Eye (tissue), 1 donor: ENCODE measurements at places on chromosomes 7 and 10.

DNA sequence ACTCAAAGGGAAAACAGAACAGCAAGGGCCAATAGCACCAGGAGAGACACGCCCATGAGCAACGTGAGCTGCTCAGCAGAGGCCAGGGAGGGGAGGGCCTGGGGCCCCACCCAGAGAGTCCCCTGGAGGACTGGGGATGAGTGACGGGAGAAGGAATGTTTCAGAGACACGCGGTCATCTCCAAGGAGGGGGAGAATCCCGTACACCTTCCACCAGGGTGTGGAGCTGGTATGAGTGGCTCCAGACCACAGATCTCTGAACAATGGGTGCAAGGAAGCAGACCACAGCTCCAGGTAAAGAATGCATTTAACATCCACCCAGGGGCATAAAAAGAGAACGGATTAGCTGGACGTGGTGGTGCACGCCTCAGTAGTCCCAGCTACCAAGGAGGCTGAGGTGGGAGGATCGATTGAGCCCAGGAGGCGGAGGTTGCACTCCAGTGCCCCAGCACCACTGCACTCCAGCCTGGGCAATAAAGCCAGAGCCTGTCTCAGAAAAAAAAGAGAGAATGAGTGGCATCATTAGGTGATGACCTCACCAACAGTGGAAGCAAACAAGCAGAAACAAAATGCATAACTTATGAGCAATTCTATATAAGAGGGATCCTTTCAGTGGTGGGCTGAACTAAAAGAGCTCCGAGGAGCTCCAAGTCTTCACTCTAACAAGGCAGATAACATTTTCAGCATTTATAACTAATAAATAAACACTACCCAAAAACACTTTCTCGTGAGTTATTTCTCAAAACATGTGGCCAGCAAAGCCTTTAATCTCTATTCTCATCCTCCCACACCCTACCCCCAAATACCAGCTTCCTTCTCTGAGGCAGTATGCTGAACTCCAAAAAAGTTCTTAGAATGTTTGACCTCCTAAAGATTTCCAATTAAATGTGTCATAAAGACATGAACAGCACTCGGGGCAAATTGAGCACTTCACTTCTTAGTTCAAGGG lies 12.5 kb downstream of the PSAP start:
- DNase-seq: no peak

DNA sequence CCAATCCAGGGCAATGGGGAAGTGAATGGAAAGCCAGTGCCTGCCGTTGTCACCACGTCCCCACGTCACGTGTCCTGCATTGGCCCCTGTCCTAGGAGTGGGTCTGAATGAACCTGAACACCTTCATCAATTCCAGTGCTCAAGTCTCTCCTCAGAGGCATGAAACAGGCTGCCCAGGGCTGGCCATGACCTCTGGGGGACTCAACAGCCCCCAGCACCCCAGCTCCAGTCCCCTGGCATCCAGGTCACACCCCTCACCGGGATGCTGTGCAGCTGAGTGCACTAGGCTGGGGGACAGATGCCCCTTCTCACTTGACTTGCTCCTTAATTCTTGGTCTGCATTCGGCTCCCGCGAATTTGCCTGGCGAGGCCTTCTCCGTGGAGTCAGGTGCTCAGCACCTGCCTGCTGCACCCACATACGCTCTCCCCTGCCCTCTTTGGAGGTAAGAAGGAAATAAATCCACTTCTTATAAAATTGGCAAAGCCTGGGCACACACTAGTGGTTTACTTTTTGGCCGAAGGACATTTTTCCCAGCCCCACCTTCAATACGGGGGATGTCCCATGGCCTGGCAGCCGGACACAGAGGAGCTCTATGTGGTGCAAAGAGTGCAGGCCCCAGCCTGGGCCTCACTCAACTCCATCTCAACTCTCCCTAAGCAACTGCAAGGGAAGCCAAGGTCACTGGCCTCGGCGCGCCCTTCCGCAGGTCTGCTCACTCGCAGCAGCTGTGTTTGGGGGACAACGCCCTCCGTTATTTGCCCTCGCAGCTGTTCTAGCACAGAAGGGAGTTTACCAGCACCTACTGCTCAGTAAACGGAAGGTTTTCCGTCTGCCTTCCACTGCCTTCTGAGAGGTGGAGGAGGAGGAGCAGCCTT lies 77.6 kb upstream of the SHH start:
- no peak for DNase-seq

GRCh38 chr10:31083765-31084184 lies 52.1 kb upstream of the ZNF438 start:
- DNase-seq: peak; percentile 68

- no peak for DNase-seq
Measured at GRCh38 chr7:77415476-77415822, 700 bp downstream of the GSAP start.

- DNase-seq: no peak
Measured at GRCh38 chr10:1524540-1524939, 212.8 kb downstream of the ADARB2 start.

- no peak for DNase-seq
Measured at GRCh38 chr10:49742683-49743463, 19.2 kb downstream of the OGDHL start.

- DNase-seq: no peak
Measured at GRCh38 chr7:20219062-20219445, 1.9 kb upstream of the MACC1 start.

DNA sequence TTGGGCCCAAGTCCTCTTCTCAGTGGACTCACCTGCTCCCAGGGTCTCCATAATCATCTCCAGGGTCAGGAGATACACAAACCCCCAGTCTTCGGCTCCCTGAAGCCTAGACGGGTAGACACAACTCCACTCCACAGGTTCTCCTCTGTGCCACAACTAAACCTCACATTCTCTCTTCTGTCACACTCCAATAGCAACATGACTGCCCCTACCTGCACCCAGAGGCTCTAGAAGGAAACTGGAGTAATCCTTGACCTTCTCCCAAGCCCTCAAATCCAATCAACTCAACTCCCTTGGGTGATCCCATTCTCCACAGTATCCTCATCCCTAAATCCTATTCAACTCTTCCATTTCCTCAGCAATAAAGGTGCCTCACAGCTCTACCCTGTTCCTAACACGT lies 16.2 kb downstream of the HNRNPF start:
- DNase-seq: no peak

GRCh38 chr10:106540645-106541044 lies 623.9 kb downstream of the SORCS1 start:
- no peak for DNase-seq

DNA sequence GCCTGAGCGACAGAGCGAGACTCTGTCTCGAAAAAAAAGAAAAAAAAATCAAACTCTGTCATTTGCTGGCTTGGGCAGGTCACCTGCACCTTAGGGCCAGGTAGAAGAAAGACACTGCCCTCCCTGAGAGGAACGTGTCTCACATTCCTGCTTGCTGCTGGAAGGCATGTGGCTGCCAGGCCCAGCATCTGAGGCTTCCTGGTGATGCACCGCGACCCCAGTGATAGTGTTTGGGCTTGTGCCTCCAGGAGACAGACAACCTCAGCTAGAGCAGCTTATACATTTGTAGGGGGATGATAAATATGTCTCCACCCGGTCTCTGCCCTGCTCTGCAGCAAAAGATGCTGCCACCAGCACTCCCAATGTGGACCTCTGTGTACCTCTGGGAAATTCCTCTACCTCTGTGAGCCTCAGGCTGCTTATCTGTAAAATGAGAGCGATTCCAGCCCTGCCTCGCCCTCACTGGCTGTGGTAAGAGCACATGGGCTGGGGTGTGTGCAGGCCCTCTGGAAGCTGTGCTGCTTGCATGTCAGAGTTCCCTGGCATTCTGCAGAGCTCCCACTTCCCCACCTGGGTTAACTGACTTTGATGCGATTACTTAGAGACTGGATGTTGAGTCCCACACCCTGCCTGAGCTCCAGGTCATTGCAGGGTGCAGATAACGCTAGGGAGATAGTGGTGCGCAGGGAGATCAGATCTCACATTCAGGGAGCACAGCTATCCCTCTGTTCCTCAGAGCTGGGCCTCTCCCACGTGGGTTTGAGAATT lies 19.9 kb downstream of the SLC29A3 start:
- DNase-seq: no peak

- DNase-seq: no peak
Measured at GRCh38 chr10:103954543-103954942, 12.4 kb upstream of the SLK start.

DNA sequence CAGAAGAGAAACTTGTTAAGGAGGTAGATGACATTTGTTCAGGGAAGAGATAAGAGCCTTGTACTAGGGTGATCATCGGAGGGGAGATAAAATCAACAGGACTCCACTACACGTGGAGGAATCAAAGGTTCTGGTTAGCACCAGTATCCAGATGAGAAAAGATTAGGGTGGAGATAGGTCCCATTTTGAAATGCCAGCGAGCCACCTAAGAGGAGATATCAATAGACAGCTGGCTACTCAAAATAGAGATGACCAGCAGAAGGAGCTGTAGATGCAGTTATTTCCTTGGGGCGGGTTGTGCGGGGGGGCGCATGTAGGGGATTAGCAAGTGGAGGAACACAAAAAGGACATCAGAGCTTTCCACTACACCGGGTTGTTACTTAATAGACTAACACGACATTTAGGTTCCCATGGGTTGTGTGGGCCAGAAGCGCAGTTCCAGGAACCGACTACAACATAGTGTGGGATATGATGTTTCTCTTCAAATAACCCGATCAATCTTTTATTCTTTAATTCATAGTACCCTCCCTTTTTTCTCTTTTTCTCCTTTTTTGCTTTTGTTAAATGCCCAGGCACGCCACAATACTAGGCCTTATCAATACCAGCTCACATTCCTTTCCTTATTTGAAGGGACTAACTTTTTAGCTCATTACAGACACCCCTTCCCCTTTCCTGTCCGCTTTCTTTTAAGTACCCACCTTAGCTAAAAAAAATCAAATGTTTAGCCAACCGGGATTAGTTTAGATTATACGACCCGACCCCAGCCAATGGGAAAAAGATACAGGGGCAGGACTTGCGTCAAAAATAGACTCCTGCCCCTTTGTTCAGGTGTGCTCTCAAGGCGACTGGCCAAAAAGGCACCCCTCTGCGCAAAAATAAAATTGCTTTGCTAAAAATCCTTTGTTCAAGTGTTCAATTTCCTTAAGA lies 2.0 kb upstream of the KIF11 start:
- DNase-seq: peak; percentile 75

- no peak for DNase-seq
Measured at GRCh38 chr10:29285624-29286051, 3.2 kb upstream of the LYZL1 start.

DNA sequence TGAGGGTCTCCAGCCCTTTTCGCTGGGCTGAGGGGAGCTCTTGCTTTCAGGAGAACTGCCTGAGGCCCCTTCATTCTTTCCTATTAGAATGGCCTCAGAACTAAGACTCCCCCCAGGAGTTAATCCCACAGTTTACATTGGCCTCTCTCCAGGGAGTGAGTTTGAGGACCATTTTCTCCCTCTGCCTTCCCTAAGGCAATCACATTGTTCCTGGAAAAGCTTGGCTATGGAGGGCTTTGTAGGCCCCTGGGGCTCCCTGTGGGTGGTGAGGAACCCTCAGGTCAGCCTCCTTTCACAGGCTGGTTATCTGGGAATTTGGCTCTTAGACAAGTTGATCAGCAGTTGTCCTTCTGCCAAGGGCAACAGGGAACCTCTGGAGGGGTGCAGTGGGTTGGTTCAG lies 343.7 kb downstream of the RPS24 start:
- DNase-seq: peak; percentile 56

- no peak for DNase-seq
Measured at GRCh38 chr7:32244806-32245345, 174.7 kb upstream of the PDE1C start.

GRCh38 chr10:35611750-35612149 lies 6.6 kb downstream of the GJD4 start:
- DNase-seq: no peak

DNA sequence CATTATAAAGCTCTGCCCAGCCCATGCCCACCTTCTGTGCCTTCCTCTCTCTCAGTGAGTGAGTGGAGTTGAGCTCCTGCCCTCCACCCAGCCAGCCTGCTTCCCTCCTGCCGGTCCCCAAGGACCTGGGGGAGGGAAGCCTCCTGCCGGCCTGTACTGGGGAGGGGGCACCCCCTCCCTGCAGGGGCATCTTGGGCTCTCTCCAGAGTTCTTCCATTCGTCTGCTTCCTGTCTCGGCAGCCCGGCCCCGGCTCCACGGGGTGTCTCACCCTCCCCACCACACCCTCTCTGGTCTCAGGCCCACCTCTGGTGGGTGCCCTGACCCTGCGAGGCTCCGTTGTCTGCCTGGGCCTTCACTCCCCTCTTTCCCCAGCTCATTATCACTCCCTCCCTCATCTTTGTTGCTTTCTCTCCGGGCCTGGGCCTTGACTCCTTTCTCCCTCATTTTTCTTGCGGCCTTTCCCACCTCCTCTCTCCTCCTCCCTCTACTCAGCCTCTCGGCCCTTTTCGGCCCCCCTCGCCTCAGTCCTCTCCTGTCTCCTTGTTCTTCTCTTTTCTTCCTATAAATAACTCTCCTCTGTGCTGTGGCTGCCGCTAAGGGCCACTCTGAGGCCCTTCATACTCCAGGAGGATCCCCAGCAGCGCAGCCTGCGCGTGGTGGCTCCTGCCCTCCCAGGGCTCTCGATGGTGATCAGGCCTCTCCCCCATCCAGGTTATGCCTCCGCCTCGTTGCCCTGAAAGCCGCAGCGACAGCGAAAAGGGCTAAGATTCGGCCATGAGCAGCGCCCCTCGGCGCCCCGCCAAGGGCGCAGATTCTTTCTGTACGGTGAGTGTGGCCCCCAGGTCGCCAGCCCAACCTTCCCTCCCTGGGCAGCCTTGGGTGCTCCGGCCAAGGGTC lies 2.1 kb downstream of the SLC4A2 start:
- no peak for DNase-seq

DNA sequence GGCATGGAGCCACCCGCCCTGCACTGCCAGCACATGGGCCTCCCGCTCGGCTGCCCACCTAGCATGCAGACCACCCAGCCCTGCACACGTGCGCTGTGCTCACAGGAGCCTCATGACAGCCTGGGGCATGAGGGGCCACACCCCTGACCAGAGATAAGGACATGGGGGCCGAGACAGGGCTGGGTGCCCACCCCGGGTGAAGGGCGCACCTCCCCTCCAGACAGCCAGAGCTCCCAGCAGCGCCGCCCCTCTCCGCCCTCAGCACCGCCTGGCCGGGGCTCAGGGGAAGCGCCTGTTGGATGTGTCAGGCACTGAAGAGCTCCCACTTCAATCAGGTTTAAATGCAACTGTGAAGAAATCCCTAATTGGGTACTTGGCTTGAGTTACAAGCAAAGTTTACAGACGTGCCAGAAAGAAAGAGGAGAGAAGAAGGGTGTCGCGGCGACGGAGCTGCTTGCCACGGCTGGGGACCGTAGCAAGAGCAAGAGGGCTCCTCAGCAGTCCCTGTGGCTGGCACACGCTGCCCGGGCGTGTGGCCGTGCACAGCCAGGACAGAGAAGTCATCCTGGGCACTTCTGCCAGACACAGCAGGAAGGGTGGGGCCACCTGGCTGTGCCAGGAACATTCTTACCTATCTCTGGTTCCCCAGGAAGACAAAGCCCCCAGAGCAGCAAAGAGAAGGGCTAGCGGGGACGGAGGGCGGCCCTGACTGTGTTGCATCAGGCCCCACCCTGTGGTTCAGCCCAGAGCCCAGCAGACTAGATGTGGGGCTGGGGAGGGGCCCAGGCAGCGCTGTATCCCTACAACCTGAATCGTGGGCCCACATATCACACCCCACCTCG lies 247.4 kb downstream of the ELFN1 start:
- peak; percentile 19 for DNase-seq
